ENCODE measurements at places on chromosomes 2 and 18.

GRCh38 chr2:2699121-2699505, 368.0 kb upstream of the MYT1L start:
- DNase-seq, result no peak

DNA sequence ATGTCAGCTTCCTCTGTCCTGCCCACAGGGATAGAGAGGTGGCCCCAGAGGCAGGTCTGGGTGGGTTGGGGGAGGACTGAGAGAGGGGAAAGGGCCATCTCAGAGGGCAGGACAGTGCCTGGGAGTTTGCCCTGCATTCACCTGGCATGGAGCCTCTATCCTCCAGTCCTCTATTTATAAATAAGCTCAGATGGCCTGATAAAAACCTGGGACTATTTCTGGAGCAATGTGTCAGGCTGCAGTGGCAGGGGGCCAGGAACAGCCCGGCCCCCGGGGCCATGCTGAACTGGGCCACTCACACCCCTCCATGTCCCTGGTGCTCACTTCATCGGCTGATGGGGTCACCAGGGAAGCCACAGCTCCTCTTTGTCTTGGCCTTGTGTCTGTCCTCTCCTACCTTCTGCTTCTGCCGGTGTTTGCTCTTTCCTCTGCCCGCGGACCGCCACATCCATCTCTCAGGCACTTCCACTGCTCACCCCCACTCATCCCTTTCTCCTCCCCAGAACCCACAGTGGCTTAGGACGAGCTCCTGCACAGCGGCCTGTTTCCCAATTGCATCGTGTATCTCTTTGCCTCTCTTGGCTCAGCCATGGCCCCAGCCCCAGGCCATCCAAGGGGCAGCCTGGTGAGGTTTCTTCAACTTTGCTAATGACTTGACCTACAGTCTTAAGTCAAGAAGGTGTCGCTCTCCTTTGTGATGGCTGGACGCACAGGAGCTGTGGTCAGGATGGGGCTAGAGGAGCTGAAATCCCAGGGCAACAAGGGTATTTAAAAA, 38.8 kb downstream of the SCTR start:
- DNase-seq, result no peak

DNA sequence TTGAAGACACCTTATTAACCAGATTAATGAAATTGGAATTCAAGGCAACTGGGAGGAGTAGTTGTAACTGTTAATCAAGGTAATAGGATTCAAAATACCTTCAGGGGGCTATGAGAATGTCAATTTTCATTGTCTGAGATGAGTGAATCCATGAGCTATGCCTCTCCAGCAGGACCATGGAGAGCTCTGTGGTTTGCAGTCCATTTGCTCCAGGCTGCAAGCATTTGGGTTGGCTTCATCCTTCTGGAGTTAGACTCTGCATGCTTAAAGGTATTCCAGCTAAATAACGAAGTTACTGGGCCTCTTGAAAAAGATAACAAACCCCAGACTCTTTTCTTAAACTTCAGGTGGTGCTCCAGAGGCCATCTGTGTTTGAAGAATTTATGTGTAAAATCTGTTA, 207.1 kb upstream of the SLC8A1 start:
- DNase-seq, result no peak

GRCh38 chr2:215511454-215512346, 75.8 kb upstream of the FN1 start:
- DNase-seq, result no peak

DNA sequence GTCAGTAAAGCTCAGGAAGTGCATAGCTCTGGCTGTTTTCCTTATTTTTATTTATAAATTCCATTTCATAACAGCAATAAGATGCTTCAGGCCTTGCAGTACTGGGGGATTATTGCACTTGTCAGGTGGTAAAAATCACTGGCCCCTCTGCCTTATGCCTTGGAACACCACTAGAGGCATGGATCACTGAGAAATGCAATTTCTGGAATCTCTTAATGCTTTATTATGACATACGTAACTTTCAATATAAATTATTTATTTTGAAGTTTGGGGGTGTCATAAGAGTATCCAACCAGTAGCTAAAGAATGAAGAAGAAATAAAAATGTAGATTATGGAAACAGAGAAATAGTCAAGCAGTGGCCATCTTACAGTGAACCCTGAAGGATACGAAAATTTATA, 183.1 kb downstream of the FIGN start:
- DNase-seq, result no peak

- no peak for DNase-seq
Measured at GRCh38 chr2:176612036-176612435, 342.8 kb downstream of the MTX2 start.

DNA sequence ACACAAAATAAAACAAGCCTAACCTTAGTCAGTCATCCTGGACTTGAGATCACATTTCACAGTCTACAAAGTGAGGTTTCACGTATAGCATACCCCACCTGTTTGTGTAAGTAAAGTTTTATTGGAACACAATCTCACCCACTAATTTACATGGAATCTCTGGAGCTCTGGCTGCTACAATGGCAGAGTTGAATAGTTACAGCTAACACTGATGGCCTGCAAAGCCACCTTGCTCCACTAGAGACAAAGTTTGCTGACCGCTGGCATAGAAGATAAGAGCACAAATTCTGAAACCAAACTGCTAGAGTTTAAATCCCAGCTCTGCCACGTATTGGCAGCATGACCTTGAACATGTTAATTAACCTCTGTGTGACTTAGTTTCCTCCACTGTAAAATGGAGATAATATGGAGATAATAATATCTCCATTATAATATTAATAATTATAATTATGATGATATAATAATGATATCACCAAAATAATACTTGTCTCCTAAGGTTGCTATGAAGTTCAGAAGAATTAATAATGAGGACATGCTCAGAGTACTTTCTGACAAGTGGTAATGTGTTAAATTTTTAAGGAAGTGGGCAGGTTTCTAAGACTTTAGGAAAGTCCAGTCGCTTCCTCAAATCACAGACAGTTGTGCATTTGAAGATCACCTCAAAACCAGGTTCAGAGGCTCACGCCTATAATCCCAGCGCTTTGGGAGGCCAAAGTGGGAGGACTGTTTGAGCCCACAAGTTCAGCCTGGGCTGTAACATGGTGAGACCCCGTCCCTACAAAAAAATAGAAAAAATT, 204.6 kb downstream of the SH3RF3 start:
- no peak for DNase-seq

- DNase-seq, result no peak
Measured at GRCh38 chr18:14974576-14974975, 226.6 kb downstream of the ANKRD30B start.

- no peak for DNase-seq
Measured at GRCh38 chr2:202109737-202110184, 36.7 kb downstream of the KIAA2012 start.

GRCh38 chr18:61697306-61697909, 195.4 kb downstream of the RNF152 start:
- DNase-seq, result no peak

DNA sequence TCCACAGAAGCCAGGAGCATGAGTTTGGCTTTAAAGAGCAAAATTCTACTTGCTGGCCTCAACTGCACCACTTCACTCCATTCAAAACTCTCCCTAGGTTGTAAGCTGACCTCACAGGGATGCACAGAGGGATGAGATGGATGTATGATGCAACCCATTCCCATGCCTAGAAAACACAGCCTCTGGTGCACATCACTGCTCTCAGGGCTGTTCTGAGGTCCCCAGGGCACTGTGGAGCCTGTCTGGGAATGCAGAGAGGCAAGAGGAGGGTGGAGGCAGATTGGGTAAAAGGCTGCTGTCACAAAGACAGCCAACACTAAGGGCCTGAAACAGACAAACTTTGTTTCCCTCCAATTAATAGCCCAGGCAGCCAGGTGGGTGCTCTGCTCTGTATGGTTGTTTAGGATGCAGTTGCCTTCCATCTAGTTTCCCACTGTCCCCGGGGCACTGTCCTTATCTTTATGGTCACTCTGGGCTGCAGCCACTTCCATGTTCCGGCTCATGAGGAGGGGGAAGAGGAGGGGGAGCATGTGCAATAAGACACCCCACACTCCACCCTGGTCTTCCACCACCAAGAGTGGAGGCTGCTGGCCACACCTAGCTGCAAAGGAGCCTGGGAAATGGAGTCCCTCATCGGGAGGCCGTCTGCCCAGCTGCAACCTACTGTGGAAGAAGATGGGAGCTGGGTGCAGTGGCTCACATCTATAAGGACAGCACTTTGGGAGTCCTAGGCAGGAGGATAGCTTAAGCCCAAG, 7.0 kb downstream of the GPR45 start:
- DNase-seq, result no peak

DNA sequence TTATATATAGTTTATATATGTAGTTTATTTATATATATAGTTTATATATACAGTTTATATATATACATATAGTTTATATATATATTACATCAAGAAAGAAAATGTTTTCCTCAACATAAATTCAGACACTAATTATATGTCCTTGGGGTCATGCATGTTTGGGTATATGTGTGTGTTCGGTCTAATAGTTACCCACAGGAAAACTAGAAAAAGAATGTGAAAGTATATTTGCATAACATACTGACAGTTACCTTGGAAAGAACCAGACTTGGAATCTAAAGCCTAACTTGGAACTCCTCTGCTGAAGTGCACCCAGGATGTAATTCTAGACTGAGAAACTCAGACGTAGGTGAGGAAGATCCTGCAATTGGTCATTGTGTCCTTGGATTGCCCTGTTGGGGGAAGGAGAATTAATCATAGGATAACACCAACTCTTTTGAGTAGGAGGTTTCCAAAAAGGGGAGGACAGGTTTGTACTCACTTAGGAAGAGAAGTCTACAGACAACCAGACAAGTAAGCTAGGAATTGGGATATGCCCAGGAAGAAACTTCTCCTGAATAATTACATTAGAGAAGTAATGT, 8.9 kb upstream of the SLC25A12 start:
- no peak for DNase-seq

DNA sequence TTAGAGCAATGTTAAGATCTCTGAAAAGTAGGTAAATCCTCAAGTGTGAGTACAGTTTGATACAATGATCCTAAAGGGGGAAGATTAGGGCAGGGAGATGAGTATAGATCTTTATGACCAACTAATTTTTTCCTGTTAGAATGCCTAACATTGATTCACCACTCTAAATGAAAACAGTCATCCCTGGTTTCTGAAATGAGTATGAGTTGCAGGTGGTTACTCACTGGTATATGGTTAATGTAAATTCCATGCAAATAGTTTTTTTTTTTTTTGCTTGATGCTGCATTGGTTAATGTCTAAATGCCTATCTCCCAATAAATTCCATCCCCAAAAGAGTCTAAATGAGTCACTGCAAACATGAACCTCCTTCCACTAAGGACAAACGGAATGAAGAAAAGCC, 55.0 kb upstream of the SERPINB2 start:
- no peak for DNase-seq

- DNase-seq, result no peak
Measured at GRCh38 chr2:64362562-64363026, 91.4 kb upstream of the LGALSL start.

- no peak for DNase-seq
Measured at GRCh38 chr2:101802329-101802728, 104.8 kb downstream of the MAP4K4 start.

DNA sequence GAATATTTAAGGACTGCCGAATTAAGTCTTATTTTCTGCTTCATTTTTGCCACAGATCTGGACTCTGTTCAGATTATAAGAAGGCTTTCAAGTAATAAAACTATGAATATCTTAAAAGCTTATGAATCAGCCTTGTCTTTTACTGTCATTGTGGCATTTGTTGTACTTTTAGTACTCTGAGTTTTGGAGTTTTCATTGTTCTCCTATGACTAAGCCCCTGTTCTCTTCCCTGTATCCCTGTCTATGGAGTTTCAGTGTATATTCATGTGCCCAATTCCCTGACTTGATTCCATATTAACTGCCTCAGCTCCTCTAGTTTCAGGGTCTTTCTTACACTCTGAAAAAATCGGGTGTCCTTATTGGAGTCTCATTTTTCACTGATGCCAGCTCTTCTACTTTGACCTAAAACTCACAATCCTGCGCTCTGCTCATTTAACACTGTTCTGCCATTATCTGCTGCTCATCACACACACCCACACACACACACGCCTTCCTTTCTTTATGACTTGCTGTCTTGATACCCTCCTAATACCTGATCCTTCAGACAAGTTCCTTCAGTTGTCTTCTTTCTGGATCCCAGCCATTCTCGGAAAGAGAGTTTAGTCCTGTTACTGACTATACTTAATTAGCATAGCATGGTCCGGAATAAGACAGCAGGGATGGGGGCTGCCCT, 511.8 kb downstream of the CPS1 start:
- no peak for DNase-seq

DNA sequence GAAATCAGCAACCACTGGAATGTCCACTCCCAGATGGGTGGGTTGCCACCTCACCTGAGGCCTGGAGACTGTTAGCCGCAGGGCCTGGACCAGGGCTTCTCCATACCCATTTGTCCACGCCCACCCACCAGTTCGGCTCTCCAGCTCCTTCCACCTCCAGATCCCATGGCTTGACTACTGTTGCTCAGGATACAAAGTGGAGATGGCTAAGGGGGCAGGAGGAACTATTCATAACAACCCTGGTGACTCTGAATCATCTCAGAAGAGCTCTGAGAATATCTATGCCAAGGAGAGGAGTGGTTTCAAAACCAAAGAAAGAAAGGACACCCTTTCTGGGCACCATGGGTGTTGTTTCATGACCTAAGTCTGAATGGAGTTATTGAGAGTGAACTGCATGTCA, 145.8 kb downstream of the LAMA3 start:
- DNase-seq, result no peak

DNA sequence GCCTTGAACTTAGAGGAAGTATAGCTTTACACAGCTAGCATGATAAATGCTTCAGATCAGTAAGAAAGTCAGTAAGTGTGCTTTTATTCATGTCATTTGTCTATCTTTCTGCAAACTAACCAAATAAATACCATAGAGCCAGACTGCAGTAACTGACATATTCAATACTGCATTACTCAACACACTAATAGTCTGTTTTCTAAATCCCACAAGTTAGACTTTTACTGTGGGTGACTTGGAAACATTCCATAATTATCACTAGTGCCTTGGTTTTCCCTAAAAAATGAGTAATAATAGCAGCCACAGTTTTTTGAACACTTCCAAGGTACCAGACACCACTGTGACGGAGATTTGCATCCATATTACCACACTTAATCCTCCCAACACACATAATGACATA, 33.0 kb downstream of the ACVR1 start:
- DNase-seq, result no peak

DNA sequence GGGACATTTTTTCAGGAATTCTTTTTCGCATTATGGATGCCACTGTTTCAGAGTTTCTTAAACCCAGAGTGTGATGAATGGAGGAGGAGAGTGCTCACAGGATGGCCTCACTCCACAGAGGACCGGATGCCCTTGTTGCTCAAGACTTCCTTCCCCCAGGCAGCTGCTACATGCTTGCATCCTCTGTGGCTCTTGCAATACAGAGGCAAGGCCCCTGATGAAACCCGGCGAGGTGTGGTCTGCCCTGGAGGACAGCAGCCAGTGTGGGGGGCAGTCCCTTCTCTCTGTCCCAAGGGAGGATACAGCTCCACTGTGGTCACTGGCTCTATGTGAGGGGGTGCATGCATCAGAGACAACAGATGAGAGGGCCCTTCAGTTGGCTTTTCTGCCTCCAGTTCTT, 109.6 kb downstream of the SH3RF3 start:
- DNase-seq, result no peak

DNA sequence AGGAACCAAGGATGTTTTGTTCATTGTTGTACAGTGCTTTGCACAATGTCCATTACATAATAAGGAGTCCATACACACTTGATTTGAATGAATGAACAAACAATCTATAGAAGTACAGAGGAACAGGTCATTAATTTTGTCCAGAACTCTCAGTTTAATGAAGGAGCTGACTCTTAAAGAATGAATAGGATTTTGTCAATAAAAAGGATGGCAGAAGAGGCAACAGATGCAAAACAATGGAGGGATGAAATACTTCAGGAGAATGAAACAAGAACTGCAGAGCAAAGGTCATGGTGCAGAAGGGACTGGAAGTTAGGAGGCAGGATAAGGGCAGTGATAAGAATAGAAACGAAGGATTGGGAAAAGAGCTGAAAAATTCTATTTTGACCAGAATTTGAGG, 28.7 kb upstream of the COL5A2 start:
- DNase-seq, result no peak
